ENCODE measurements at places on chromosomes 2 and 18.

DNA sequence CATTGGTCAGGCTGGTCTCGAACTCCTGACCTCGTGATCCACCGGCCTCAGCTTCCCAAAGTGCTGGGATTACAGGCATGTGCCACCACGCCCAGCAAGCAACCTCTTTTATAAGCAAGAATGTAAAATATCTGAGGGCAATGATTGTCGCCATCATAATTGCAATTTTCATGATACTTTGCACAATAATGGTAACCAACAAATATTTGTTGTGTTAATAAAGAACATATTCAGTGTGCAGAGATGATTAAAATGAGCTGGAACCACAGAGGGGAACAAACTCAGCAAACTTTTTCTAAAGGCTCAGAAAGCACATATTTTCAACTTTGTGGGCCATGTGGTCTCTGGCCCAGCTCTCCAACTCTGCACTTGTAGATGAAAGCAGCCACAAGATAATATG, 115.2 kb upstream of the SIX2 start:
- no peak for DNase-seq

DNA sequence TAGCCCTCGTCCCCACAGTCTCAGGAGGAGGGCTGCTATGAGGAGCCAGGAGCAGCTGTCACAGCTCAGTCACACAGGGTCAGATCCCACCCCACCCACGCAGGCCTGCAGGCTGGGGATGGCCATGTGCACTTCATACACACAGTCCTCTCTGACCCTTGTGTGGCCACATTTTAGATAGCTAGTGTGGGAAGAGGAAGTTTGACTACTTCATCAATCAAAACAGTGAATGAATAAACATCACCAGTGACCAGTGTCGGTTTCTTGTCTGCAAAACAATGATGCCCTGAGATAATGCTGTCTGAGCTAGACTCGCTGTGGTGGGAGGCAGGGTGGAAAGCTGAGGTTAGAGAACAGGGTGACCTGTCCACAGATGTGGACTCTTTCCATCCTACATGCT, 107.1 kb downstream of the PIEZO2 start:
- no peak for DNase-seq

GRCh38 chr2:218389333-218390150, 7.5 kb downstream of the SLC11A1 start:
- no peak for DNase-seq

- DNase-seq, result no peak
Observed at GRCh38 chr2:121819846-121820245, 64.4 kb downstream of the TSN start.

- DNase-seq, result no peak
Observed at GRCh38 chr2:233228376-233228775, 23.1 kb upstream of the ATG16L1 start.

GRCh38 chr18:23599809-23600208, 13.5 kb upstream of the NPC1 start:
- no peak for DNase-seq

- DNase-seq, result no peak
Observed at GRCh38 chr2:224954980-224955379, 87.3 kb downstream of the DOCK10 start.

- DNase-seq, result no peak
Observed at GRCh38 chr2:166278856-166279255, 96.9 kb downstream of the SCN9A start.

GRCh38 chr2:238927746-238928519, 80.0 kb downstream of the TWIST2 start:
- no peak for DNase-seq

- no peak for DNase-seq
Observed at GRCh38 chr2:212173756-212174510, 364.7 kb downstream of the ERBB4 start.

DNA sequence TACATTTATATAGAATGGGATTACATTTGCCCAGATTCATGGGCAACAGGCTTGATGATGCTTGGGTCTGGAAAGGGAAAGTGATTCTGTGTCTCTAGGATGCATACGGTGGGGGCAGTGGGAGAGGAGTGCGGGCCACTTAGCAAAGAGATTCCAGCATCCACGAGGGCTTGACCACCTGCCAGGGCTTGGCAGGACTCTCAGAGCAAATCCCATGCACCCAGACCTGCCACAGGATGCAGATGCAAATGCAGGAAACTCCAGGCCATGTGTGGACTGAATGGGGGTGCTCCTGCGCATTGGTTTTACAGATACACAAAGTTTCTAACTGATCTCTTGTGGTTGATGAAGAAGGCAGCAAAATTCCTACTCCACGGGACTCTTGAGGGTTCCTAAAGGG, 334.7 kb downstream of the CYRIA start:
- no peak for DNase-seq

DNA sequence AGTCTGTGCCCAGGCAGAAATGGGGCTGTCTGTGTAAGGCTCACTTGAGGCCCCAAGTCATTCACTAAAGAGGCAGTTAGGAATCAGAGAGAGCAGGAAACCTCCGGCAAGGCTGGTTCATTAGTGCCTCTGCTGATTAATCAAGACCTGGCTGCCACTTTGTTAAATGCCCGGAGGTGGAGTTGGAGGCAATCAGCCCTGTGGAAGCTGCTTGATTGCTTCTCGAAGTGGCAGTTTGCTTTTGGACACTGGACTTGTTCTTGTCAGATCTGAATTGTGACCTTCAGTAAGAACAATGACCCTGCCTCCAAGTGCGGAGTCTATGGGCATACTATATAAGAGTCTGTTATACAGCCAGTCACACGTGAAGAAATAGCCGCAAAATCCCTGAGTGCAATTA, 183.9 kb upstream of the LINC00305 start:
- DNase-seq, result no peak

GRCh38 chr2:28956415-28956826, 24.7 kb upstream of the TOGARAM2 start:
- DNase-seq, result no peak

- no peak for DNase-seq
Observed at GRCh38 chr2:44215827-44216226, 47.2 kb downstream of the PPM1B start.

- DNase-seq, result no peak
Observed at GRCh38 chr18:62829936-62830335, 114.6 kb downstream of the PHLPP1 start.

- no peak for DNase-seq
Observed at GRCh38 chr2:206353685-206354084, 79.2 kb downstream of the ZDBF2 start.

DNA sequence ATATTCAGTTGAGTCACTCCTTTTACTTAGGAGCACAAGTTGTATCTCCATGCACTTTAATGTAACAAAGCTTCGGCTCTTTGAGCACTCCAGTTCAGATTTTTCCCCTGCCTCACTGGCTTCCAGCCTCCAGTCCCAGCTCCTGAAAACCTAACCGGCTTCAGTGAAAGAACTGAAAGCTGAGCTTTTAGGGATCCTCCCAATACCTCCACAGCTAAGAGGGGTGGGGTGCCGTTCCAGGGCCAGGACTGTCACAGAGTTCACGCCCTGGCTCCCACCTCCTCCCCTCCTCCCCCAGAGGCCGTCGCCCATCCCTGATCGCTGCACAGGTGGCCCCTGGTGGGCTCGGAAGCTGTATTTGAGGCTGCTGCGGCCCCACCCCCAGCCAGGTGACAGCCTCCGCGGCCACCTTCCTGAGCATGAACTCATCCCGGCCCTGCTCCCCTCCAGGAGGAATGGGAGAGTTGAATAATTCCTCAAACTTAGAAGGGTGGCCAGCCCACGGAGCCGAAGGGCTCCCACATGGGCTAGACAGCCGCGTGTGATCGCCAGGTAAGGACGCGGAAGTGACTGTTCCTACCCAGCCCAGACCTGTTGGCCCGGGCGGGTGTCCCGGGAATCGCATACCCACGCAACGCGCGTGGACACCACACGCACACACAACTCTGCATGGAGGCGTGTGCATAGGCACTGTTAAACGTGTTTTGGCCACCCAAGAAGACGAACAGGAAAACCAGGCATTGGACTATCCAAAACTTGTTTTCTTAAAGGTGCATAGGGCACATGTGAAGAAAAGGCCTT, 1.8 kb downstream of the MYO5B start:
- DNase-seq, result no peak

GRCh38 chr18:13608791-13609532, 117.4 kb downstream of the FAM210A start:
- no peak for DNase-seq

GRCh38 chr2:127651381-127651809, 5.4 kb downstream of the GPR17 start:
- DNase-seq, result no peak

DNA sequence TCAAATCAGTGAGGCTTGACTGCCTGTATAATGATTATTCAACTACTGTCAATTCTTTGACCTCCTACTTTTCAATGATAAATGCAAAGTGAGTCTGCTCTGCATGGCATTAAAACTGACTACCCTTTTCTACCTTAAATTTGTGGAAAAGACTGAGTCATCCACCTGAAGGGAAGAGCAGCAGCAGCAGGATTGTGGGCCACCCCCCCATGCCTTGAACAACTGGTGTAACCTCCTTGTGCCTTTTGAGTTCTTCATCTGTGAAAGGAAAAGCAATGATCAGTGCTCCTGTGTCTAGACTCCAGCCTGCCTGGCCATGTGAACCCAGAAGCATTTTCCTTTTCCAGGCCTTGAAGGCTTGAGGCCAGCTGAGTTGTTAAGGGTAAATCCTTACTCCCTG, 102.9 kb downstream of the OSR1 start:
- no peak for DNase-seq

GRCh38 chr2:241545106-241545505, 13.4 kb upstream of the BOK start:
- no peak for DNase-seq

DNA sequence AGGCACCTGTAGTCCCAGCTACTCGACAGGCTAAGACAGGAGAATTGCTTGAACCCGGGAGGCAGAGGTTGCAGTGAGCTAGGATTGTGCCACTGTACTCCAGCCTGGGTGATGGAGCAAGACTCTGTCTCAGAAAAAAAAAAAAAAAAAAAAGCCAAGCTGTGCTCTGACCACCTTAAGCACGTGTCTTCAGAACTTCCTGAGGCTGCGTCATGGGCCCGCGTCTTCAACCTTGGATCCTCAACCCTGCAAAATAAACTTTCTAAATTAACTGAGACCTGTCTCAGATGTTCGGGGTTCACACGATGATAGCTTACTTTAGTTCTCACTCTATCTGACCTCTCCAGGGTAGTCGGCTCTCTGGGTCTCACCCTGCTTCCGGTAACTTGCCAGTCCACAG, 65.8 kb upstream of the CABLES1 start:
- DNase-seq, result no peak

DNA sequence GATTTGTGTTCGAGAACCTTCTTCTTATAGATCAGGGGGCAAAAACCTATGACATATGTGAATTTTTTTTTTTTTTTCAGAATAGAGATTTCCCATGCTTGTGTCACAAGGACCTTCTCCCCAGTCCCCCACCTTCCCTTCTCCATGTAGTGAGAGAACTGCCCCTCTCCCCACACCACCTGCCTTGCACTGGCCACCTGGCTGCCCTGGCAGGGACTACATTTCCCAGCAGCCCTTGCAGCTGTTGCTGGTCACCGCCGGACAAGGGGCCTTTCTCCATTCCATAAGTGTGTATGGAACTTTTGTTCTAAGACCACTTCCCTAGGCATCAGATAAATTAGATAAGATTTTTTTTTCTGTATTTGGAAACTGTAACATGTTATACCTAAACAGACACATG, 22.2 kb downstream of the MBP start:
- no peak for DNase-seq

DNA sequence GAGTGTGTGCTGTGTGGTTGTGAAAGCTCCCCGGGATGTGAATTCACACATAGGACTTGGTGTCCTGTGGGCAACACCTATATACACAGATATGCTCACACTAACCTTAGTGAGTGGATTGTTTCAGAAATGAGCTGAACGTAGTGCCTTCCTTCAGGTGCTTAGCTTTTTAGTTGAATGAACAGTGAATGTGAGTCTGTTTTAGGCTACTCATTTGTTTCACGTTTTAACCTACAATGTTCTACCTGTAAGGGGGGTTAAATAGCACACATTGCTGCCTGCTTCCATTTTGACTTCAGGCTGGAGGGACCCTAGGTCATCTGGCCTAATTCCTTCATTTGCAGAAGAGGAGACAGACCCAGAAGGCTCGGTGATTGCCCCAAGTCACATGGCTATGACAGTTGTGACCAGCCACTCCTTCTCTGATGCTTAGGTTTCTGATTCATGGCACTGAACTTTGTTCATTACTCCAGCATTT, 1.0 kb downstream of the PLEK start:
- DNase-seq, result no peak

DNA sequence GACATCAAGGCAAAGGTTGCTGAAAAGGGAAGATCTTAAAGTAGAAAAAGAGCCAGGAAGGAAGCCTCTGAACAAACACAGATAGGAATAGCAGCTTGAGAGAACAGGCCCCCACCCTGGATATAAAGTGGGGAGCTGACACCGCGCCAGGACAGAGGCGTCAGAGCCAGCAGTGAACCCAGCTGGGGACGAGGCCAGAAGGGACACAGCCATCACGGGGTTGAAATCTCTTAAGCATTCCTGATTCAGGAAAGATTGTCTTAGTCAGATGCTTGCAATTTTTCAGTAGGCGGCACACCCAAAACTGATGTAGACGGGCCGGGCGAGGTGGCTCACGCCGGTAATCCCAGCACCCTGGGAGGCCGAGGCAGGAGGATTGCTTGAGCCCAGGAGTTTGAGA, 93.8 kb upstream of the PHLPP1 start:
- DNase-seq, result no peak

GRCh38 chr2:217973008-217973787, 29.6 kb downstream of the TNS1 start:
- no peak for DNase-seq

GRCh38 chr2:84717302-84717701, 163.6 kb downstream of the TRABD2A start:
- no peak for DNase-seq

GRCh38 chr2:69493268-69493667, 56.0 kb upstream of the NFU1 start:
- DNase-seq, result no peak

DNA sequence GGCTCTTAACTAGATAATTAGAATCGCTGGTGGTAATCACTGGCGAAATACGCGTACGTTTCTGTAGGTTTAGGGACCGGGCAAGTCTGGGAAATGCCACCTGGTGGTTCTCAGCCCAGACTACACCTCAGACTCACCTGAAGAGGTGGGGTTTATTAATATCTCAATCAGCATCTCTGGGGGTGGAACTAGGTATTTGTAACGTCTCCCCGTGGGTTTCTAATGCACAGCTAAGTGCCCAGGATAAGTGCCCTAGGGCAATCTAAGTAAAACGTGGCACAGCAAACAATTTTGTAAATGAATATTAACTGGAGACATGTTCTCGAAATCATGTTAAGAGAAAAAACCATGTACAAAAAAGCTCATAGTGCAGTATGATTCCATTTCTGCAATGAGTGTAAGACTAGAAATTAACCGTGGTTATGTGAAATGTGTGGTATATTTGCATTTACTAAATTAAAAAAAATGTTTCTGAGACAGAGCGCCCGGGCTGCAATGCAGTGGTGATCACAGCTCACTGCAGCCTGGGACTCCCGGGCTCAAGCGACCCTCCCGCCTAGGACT, 760 bp upstream of the CNOT11 start:
- no peak for DNase-seq

- no peak for DNase-seq
Observed at GRCh38 chr2:70916291-70916690, 19.4 kb upstream of the ATP6V1B1 start.

All from NCI-H187 (cell line).